ENCODE measurements at places on chromosomes 12 and 14. TPM values are rescaled to one million over a fixed set of nuclear protein-coding genes. Genes with fewer than 3 reads are reported as not detected.

DNA sequence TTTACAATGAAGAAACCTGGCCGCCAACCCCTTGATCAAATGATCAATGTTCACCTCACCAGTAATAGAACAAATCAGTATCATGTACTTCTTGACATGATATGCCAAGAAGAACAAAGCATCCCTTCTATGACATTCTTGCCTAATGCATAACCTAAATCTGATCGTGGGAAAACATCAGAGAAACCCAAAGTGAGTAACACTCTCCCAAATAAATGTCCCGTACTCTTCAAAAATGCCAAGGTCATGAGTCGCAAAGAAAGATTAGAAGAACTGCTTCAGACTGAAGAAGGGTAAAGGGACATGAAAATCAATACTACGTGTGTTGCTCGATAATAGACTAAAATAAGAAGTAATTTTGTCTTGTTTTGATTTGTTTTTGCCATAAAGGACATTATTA lies 11.4 kb upstream of the SLC25A3 start:
- H3K27me3 ChIP-seq = no peaks in the 10 kb centered on the region
- no peak overlapping the region for H3K27ac ChIP-seq
- no peaks in the 10 kb centered on the region for H3K4me1 ChIP-seq
- no peaks in the 10 kb centered on the region for H3K36me3 ChIP-seq

GRCh38 chr12:75683220-75683619 lies 171.8 kb upstream of the KRR1 start:
- no peak overlapping the region for H3K4me3 ChIP-seq
- peaks cover 8% of the 10 kb centered on the region for H3K4me1 ChIP-seq
- peaks cover 12% of the 10 kb centered on the region for H3K27me3 ChIP-seq
- DNase-seq = no peak

- H3K27ac ChIP-seq = no peak overlapping the region
- DNase-seq = no peak
- peaks cover 5% of the 10 kb centered on the region for H3K4me1 ChIP-seq
- H3K4me3 ChIP-seq = no peak overlapping the region
- H3K27me3 ChIP-seq = peaks cover 66% of the 10 kb centered on the region
- no peaks in the 10 kb centered on the region for H3K36me3 ChIP-seq
These were observed 1.8 kb upstream of the MEG3 start for GRCh38 chr14:100824091-100824551.

GRCh38 chr14:24310646-24311604 lies at the start of gene LTB4R:
TSS of gene LTB4R (plus strand) at chr14:24311502. CDS start at chr14:24315652, 4,150 bp downstream.
- peaks cover 59% of the 10 kb centered on the region for H3K4me1 ChIP-seq
- peaks cover 42% of the 10 kb centered on the region for H3K36me3 ChIP-seq
- peak; percentile 77 for DNase-seq
- H3K4me3 ChIP-seq = peak within 1 kb of the TSS; percentile 73
- no peaks in the 10 kb centered on the region for H3K27me3 ChIP-seq
- H3K27ac ChIP-seq = peak within 1 kb of the TSS; percentile 73

DNA sequence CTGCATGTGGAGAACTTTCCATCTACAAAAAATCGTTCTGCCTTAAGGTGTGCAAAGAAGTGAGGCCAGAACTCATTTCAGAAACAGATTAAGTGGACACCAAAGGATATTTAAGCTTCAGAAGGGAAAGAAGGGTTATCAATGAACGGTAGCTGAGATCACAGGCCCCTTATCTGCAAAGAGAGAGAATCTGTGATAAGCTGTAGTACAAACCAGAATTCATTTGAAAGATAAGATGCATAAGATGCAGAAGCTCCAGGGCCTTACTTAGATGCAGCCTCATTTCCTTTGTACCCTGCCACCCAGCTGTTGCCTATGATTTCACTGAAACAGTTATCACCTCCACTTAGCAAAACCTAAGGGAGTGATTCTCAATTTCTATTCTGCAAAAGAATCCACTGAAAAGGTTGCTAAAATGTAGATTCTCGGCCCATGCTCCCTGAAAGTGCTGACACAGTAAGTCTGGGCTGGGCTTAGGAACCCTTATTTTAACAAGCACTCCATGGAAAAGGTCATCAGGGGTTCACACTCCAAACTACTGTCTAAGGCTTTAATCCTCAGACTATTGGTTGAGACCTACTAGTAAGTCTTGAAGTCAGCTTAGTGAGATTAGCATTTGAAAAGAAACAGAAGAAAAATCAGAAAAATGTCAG lies 64.8 kb downstream of the HELB start:
- H3K4me3 ChIP-seq = no peak overlapping the region
- no peak overlapping the region for H3K27ac ChIP-seq
- peaks cover 7% of the 10 kb centered on the region for H3K36me3 ChIP-seq
- DNase-seq = no peak
- H3K4me1 ChIP-seq = no peaks in the 10 kb centered on the region

DNA sequence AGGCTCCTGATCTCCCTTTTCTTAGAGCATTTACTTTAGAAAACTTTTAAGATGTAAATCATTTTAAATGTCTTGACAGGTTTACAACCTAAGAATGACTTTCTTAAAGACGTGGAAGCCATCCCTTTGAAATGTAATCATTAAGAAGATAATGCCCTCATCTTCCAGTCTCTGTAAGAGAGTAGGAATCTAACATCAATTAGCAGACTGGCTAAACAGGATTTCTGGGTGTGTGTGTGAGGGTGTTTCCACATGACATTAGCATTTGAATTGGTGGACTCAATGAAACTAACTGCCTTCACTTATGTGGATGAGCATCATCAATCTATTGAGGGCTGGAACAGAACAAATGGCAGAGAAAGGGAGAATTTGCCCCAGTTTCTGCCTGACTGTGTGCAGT lies 329.5 kb downstream of the RPL10L start:
- no peaks in the 10 kb centered on the region for H3K4me1 ChIP-seq
- no peak for DNase-seq
- H3K4me3 ChIP-seq = no peak overlapping the region
- no peaks in the 10 kb centered on the region for H3K27me3 ChIP-seq
- H3K27ac ChIP-seq = no peak overlapping the region

DNA sequence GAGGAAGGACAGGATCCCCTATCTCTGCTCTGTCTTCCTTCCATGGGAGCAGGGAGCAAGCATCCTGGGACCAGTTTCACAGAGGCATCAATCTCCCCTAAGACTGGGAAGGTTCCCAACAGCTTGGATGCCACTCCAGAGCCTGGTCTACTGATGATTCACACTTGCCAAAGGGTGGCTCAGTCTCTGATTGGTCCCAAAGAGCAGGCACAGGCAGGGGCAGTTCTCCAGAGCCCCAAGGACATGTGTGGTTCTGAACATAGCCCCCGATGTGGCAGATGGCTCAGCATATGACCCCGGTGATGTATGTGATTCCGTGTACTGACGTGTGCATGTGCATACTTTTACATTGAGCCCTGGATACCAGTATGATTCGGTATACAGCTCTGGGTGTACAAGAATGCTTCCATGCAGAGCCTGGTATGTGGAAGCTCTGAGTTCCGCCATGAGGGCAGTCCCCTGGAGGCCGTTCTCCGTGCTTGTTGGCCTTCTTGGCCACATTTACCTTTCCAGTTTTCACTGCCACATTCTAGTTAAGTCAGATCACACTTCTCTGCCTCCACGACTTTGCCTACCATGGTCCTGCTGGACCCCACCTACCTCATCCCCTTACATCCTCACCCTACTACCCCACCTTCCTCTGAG lies 21.2 kb downstream of the ITGA7 start:
- no peaks in the 10 kb centered on the region for H3K36me3 ChIP-seq
- peaks cover 10% of the 10 kb centered on the region for H3K4me1 ChIP-seq
- H3K27ac ChIP-seq = no peak overlapping the region
- H3K27me3 ChIP-seq = peaks cover 10% of the 10 kb centered on the region

- H3K4me3 ChIP-seq = no peak overlapping the region
- no peak overlapping the region for H3K27ac ChIP-seq
- no peaks in the 10 kb centered on the region for H3K27me3 ChIP-seq
- peaks cover 12% of the 10 kb centered on the region for H3K4me1 ChIP-seq
- no peak for DNase-seq
These were observed 21.0 kb downstream of the C12orf75 start for GRCh38 chr12:105351523-105351922.

- H3K4me3 ChIP-seq = no peak overlapping the region
- H3K4me1 ChIP-seq = peaks cover 22% of the 10 kb centered on the region
- DNase-seq = no peak
- no peaks in the 10 kb centered on the region for H3K36me3 ChIP-seq
- no peaks in the 10 kb centered on the region for H3K27me3 ChIP-seq
These were observed 107.5 kb upstream of the DYRK2 start for GRCh38 chr12:67540920-67541624.

DNA sequence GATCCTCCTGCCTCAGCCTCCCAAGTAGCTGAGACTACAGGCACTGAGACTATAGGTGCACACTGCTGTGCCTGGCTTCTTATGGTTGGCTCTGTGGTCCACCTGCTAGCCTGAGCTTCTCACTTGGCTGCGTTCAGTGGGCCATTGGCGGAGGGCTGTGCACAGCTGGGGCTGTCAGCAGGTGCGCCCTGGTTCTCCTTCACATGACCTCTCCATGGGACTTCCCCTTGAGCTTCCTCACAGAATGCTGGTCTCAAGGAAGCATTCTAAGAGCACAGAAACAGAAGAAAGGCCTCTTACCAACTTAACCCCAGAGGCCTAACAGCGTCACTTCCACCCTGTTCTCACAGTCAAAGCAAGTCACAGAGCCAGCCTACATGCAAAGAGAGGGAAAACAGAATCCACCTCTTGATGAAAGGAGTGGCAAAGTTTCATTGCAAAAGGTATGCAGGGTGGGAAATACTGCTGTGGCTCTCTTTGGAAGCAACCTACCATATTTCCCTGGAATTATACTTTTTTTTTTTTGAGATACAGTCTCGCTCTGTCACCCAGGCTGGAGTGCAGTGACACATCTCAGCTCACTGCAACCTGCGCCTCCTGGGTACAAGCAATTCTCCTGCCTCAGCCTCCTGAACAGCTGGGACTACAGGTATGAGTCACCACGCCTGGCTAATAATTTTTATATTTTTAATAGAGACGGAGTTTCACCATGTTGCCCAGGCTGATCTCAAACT lies 9.3 kb downstream of the RILPL2 start:
- no peak overlapping the region for H3K4me3 ChIP-seq
- DNase-seq = peak; percentile 25
- no peaks in the 10 kb centered on the region for H3K27me3 ChIP-seq
- H3K4me1 ChIP-seq = peaks cover 30% of the 10 kb centered on the region
- peaks cover 61% of the 10 kb centered on the region for H3K36me3 ChIP-seq

GRCh38 chr14:77306851-77307496 lies 13.7 kb downstream of the POMT2 start:
- no peak overlapping the region for H3K4me3 ChIP-seq
- H3K36me3 ChIP-seq = peaks cover 4% of the 10 kb centered on the region
- H3K27me3 ChIP-seq = no peaks in the 10 kb centered on the region
- peaks cover 9% of the 10 kb centered on the region for H3K4me1 ChIP-seq
- H3K27ac ChIP-seq = no peak overlapping the region

GRCh38 chr12:30939234-30939633 lies 12.7 kb downstream of the TSPAN11 start:
- no peak for DNase-seq
- H3K27me3 ChIP-seq = no peaks in the 10 kb centered on the region
- H3K4me1 ChIP-seq = no peaks in the 10 kb centered on the region
- H3K36me3 ChIP-seq = no peaks in the 10 kb centered on the region

- peaks cover 91% of the 10 kb centered on the region for H3K4me1 ChIP-seq
- peak overlapping the region; percentile 96 for H3K27ac ChIP-seq
- H3K4me3 ChIP-seq = peak overlapping the region; percentile 24
- H3K27me3 ChIP-seq = no peaks in the 10 kb centered on the region
- peaks cover 21% of the 10 kb centered on the region for H3K36me3 ChIP-seq
These were observed 1090.2 kb downstream of the BCL11B start for GRCh38 chr14:98181768-98182167.

GRCh38 chr12:3416670-3417069 lies 74.3 kb upstream of the PRMT8 start:
- H3K27me3 ChIP-seq = peaks cover 3% of the 10 kb centered on the region
- H3K36me3 ChIP-seq = no peaks in the 10 kb centered on the region
- no peaks in the 10 kb centered on the region for H3K4me1 ChIP-seq

DNA sequence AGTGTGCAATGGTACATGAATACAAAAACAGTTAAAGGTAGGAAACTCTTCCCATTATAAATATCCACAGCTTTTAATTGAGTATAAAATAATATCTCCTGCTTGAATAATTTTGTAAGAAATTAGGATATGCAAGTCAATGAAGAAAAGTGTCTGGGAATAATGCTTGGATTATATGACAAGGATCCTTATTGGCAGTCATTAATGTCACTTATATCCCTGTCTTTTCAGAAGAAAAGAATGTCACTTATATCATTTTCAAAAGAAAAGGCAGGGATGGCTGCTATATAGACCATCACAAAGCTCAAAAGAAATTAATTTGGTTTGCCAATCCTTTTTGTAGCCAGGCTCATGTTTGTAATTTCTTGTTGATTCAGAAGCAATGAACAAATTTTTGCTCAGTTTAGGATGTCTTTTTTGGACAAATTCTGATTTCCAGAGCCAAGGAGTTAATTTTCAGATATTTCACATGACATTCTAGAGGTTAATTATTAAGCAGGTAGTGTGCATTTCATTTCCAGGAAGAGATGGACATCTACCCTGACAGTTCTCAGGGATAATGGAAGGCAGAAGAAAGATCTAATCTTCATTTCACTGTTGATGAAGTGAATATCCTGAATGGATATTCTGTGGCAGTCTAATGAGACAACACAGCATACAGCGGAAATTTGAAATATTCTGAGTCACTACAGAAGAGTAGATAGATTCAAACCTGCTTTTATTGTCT lies 299.8 kb downstream of the RPS29 start:
- peaks cover 11% of the 10 kb centered on the region for H3K27me3 ChIP-seq
- H3K4me1 ChIP-seq = no peaks in the 10 kb centered on the region
- no peak for DNase-seq

DNA sequence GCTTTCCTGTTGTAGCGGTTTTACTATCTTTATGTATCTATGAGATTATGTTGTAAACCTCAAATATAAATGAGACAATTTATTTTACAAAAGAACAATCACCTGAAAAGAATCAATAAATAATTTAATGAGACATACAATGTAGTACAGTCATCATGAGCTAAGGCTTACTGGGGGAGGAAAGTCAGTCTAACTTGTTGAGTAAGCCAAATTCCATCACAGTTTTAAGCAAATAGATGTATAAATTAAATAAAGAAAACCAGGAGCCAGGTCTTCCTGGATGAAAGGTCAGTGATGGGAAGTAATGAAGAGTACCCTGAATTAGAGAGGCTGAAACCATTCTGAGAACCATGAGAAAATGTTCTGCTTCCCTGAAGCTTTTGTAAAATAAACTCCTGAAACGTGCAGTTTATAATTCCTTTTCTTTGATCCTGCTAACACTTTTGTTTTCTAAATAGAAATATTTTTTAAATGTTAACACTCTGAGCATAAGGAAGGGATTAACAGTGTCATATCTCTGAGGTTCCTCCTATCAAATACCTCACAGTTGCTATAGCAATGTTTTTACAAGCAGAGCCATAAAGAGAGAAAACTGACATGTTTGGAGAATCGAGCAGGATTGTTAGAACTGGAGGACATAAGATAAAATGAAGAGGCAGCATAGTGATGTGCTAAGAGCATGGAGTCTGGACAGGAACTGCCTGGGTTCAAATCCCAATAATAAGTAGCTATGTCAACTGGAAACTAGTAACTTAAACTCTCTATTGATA lies 444.9 kb upstream of the FOXG1 start:
- no peak for DNase-seq
- H3K36me3 ChIP-seq = no peaks in the 10 kb centered on the region
- no peaks in the 10 kb centered on the region for H3K4me1 ChIP-seq
- H3K27me3 ChIP-seq = no peaks in the 10 kb centered on the region

GRCh38 chr14:64508215-64508776 lies 3.7 kb downstream of the ZBTB1 start:
- H3K27me3 ChIP-seq = peaks cover 4% of the 10 kb centered on the region
- peaks cover 38% of the 10 kb centered on the region for H3K36me3 ChIP-seq
- DNase-seq = no peak
- peak overlapping the region; percentile 100 for H3K27ac ChIP-seq

ZNF10 gene
- total RNA-seq = 4.8 TPM

CCDC198 gene
- total RNA-seq = not detected

OR6C2 gene
- total RNA-seq = not detected

TMEM253 gene
- total RNA-seq = not detected

SOX5 gene
- not detected for total RNA-seq

PRPH gene
- total RNA-seq = not detected

PDZRN4 gene
- not detected for total RNA-seq

DBX2 gene
- total RNA-seq = not detected

RASAL1 gene
- 1.9 TPM for total RNA-seq

C12orf60 gene
- total RNA-seq = 2.8 TPM

All from activated naive CD8-positive, alpha-beta T cell treated with anti-CD3 and anti-CD28 coated beads for 36 hours (primary cell).